ENCODE measurements at places on chromosomes 3 and 15.

GRCh38 chr3:46913644-46914043, 36.1 kb downstream of the PTH1R start:
- DNase-seq, result peak; percentile 83

- no peak for DNase-seq
These were observed 23.5 kb downstream of the MYH15 start for GRCh38 chr3:108486941-108487340.

DNA sequence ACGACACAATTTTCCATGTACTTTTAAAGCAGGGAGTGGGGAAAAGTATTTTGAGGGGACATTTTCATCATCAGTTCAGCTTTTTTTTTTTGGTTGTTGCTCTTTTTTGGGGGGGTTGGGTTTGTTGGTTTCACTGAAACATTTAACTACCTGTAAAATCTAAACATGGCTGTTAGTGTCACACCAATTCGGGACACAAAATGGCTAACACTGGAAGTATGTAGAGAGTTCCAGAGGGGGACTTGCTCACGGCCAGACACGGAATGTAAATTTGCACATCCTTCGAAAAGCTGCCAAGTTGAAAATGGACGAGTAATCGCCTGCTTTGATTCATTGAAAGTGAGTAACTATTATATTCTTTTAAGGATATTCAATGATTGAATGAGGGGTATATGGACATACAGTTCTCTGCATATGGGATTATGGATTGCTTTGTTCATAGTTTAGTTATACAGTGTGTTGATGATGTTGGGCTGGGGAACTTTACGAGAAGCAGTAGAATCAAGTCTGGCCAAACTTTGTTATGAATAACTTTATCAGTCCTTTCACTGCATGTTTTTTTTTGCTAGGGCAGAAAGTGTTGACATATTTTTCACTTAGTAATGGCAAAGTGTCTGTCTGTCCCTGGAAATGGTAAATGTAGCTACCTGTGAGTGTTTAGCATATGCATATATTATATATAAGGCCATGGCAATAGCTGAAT, 31.5 kb downstream of the MBNL1 start:
- no peak for DNase-seq

GRCh38 chr15:95196176-95196915, 965.0 kb downstream of the MCTP2 start:
- no peak for DNase-seq

DNA sequence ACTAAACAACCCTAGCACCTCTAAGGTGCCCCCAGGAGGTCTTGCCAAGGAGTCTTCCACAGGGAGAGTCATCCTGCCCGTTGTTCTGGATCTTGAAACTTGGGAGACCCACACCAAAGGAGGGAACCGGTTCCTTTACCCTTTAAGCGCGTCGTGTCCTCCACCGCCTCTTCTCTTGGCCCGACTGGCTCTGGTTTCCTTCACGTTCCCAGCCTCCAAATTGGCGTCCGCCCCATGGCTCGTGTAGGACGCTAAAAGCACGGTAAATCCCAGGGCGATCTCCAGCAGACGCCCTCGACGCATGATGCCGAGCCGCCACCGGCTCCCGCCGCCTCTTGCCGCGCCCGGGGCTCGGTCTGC, 1.1 kb downstream of the FBN1 start:
- DNase-seq, result no peak

- no peak for DNase-seq
These were observed 25.2 kb upstream of the CCK start for GRCh38 chr3:42290966-42291714.

DNA sequence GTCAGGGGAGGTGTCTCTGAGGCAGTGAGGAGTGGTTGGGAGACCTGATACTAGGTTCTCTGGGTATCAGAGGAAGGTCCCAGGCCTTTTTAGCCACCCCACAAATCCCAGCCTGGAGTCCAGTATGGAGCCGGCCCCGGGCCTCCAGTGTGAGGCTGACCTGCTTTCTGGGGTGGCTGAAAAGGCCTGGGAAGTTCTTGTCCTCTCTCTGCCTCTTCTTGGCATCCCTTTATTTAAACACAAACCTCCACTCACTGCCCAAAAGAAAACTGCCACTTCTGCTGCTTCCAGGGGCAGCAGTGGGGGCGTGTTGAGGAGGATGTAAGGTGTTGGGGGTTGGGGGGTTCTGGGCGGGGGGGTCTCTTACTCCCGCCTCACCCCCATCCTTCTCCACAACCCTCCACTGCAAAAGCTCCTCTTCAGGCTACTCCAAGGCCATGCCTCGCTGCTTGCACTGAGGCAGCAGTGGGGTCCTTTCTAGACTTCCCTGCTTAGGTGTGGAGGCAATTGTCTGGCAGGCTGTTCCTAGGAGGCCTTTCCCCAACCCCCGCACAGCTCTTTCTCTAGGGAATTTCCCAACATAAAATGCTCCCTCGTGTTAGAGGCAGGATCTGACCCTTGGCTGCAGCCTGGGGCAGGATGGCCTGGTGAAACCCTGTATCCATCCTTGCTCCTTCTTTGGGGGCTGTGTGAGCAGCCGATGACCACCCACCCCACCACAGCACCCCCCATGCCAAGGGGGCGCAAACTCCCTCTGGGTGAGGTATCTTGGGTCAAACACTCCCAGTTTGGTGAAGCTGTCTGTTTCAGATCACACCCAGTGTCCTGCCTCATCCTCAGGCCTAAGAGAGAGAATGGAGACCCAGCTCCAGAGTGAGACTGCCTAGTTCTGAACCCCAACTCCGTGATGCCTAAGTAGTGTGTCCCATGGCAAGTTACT, 12.1 kb upstream of the RAD18 start:
- DNase-seq, result no peak

- no peak for DNase-seq
These were observed 5.9 kb upstream of the CLDN16 start for GRCh38 chr3:190382082-190382481.

DNA sequence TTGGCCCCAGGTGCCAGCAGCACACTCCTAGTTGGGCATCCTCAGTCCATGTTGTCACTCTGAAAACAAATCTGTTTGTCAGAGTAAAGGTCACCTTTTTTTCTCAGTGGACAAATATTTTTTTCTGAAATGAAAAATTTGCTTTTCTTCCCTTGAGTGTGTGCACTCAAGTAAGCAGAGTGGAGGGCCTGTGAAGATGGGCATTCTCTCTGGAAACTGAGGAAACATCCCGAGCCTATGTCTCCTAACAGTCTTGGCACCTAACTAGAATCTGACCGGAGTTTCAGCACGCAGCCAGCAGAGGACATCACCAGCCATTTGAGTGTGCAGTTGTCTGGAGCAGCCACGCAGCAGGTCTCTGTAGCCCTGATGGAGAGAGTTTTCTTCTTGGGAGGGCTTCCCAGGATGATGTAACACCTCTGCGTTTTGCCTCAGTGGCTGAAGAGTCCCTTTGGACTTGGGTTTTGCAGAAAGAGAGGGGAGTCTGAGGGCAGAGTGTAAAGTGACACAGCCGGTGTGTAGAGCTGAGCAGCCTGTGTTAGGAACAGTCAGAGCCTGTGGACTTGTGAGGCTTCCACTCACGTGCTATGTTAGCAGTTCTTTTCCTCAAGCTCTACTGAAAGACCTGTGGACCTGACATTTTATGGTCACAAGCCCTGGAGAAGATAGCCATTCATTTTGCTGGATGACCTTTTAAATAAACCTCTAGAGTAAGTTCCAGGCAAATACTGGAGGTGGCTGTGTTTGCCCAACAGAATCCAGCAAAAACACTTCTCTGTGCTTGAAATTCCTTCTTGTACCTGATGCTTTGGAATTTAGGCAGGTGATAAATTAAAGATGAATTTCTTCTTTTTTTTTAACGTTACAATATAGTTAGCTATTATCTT, 51.6 kb downstream of the ABHD2 start:
- DNase-seq, result peak; percentile 83

- DNase-seq, result no peak
These were observed 8.4 kb upstream of the ANP32A start for GRCh38 chr15:68829068-68829467.
